ENCODE measurements at places on chromosomes 16 and 17. TPM values are rescaled to one million over a fixed set of nuclear protein-coding genes. Genes with fewer than 3 reads are reported as not detected.

CD68 gene
- total RNA-seq, result 31.5 TPM

ADAM11 gene
- total RNA-seq, result 0.33 TPM

ARHGAP23 gene
- total RNA-seq, result 1.4 TPM

DNA sequence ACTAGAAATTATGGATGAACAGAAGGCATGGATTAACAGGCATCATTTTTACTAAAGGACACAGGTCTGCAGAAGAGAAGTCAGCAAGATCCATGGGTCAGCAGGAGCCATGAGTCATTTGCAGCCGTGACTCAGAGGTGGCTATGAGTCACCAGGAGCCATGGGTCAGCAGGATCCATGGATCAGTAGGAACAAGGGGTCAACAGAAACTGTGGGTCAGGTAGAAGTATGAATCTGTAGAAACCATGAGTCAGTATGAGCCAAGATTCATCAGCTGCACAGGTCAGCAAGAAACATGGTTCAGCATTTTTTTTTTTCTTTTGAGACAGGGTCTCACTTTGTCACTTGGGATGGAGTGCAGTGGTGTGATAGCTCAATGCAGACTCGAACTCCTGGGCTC, 58.2 kb upstream of the HS3ST4 start:
- DNase-seq, result no peak

GRCh38 chr17:9934331-9934730, 29.3 kb upstream of the RCVRN start:
- no peak for DNase-seq

DNA sequence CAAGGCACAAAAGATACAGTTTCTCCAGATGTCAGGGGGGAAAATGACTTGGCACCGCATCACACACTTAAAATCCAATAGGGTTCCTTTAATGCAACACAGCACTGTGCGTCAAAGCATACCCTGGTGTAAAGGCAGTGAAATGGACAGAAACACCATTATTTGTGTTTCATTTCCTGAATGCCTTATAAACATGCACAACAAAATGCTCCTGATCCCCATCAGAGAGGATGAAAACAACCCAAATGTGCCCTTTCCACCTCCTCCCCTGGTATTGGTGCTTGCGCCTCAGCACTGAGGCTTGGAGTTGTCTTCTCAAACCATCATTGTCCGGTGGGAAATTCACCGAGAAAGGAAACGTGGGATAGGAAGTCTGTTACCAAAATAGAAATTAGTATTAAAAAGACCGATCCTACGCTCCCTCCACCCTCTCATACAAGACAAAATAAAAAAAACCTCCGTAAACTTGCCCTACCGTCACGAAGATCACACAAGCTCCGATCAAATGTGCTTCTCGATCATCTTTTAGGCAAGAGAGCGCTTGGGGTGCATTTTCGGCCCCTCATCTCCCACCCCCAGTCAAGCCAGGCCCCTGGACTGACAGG, 722 bp downstream of the CDC27 start:
- DNase-seq, result peak; percentile 35

GRCh38 chr16:57530104-57530521, 6.3 kb downstream of the CCDC102A start:
- DNase-seq, result peak; percentile 87

All from activated CD4-positive, alpha-beta memory T cell treated with anti-CD3 and anti-CD28 coated beads for 36 hours (primary cell).